ENCODE measurements at places on chromosomes 11 and 22.

GRCh38 chr22:41028841-41029240, 63.6 kb upstream of the EP300 start:
- DNase-seq = peak; percentile 50

DNA sequence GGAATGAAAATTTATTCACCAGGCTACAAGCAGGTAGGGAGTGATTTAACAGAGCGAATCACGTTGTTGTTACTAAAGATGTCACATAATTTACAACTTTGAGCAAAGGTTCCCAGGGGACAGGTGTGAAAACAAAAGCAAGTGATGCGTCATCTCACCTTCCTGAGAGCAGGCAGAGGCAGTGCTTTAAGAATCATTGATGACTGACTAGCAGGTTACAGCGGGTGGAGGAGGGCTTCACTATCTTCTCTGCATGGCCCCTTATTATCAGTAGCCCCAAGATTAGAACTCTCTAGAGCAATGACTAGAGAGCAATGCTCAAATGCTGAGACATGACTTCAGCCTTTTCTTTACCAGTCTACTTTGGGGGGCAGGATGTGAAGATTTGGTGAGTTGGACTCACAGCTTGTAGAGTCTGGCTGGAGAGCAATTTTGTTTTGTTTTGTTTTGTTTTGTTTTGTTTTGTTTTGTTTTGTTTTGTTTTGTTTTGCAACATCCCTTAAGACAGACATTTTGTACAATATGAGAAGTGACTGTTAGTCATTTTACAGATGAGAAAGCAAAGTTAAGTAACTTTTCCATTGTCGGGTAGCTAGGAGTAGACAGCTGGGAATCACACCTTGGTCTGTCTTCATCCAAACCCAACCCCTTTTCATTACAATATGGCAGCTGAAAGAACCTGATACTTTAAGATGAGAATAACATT, 84.8 kb downstream of the SLC1A2 start:
- DNase-seq = no peak

GRCh38 chr11:115364896-115365295, 139.3 kb downstream of the CADM1 start:
- no peak for DNase-seq

- peak; percentile 66 for DNase-seq
Observed at GRCh38 chr22:40668611-40669411, 10.5 kb upstream of the MCHR1 start.

DNA sequence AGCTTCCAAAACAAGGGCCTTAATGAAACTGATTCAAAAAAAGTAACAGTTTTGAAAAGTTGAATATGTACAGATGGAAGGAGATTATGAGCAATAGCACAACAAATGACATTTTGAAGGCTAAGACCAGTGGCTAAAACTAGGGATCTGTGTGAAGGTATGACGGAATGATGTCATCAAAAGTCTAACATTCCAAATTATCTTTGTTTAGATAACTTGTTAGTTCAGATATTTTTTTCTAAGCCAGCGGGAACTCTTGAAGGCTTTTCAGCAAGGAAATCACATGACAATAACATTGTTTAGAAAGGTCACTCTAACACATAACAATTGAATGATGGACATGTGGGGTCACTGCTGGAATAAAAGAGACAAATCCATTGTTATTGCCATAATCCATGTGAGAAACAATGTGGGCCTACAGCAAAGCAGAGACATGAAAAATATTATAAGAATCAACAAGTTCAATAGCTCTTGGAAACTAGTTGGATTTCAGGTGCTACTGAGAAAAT, 260.5 kb downstream of the CASP12 start:
- no peak for DNase-seq

GRCh38 chr11:4636962-4637661, at the start of gene OR51D1:
OR51D1 (plus strand) TSS chr11:4637477; CDS start chr11:4639791, 2,314 bp downstream.
- peak; percentile 60 for DNase-seq

DNA sequence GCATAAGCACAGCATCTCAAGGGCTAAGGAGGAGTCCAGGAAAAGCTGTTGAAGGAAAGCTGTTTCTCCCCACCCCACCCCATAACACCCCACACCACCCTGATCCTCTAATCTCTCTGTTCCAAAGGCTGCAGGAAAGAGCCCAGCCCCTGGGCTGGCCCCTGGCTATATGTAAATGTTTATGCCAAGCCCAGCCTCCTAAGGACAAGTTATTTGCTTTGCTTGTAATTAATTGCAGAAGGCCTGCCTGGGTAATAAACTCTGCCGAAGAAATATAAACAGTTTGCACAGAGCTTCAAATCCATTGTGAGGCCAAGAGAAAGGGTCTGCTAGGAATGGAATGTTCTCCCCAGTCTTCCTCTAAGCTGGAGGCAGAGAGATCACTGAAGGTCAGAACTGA, 21.2 kb downstream of the ARRB1 start:
- no peak for DNase-seq

GRCh38 chr11:61201476-61201875, 1.8 kb upstream of the PGA3 start:
- DNase-seq = no peak

- no peak for DNase-seq
Observed at GRCh38 chr11:71182791-71183677, 69.3 kb downstream of the SHANK2 start.

- DNase-seq = peak; percentile 1
Observed at GRCh38 chr11:95507794-95508193, 276.8 kb upstream of the SESN3 start.

- no peak for DNase-seq
Observed at GRCh38 chr11:133266986-133267385, 265.3 kb downstream of the OPCML start.

DNA sequence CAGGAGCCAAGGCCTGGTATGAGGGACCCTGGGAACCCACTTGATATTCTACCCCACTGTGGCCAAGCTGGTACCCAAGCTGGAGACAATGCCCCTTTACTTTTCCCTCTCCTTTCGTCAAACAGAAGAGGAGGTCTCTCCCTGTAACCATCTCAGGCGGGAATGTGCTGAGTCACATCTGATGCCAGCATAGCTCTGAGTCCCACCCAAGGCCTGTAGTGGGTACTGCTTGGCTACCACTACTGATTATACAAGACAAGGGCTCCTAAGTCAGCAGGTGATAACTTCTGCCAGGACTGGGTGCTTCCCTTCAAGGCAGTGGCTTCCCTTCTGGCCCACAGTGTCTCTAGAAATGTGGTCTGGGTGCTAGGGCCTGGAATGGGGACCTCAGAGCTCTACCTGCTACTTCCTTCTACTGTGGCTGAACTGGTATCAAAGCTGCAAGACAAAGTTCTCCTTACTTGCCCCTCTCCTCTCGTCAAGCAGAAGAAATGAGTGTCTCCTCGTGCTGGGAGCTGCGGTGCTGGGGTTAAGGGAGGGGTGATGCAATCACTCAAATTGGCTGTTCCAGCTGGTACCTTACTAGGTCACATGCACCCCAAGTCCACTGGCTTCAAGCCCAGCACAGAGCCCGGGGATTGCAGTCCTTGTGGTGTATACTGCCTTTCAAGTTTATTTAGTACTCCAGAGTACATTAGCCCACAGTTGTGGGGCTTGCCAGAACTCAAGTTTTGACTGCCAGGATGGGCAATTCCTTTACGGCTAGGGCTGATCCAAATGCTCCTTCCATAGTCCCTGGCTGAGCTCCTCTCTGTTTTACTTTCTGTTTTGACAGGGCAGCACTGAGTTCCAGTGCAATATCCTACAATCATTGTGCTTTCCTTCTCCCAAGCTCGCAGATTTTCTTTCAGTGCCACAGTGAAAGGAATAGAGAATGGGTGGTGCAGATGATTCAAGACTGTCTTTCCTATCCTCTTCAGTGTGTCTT, 419.7 kb upstream of the CNTN5 start:
- DNase-seq = no peak

DNA sequence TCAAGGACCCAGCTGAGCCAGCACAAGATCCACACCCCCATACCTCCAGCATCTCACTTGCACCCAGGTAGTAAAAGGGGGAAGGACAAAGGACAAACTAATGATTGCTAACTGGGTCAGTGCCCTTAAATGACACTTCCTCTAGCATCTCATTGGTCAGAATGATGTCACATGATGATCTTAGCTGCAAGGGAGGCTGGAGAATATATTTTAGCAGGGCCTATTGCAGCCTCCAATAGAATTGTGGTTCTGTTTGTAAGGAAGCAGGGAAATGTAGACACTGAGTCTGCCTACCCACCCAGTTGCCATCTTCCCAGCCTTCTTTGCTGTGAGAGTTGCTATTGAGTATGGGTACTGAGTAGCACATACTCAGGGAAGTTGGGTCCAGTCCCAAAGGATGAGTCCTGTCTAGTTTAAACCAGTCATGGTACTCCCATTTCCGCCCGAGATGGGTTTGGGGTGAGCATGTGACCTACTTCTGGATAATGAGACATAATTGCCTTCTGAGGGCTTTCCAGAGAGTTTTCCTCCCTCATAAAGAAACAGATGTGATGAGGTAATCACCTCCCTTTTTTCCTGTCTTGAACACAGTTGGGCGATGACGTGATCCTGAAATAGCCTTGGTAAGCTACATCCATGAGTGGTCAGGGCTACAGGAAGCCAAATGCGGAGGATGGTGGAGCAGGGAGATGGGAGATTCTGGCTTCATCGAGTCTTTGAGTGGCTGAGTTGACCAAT, 5.5 kb upstream of the DNAL4 start:
- no peak for DNase-seq

- DNase-seq = no peak
Observed at GRCh38 chr11:15309296-15309695, 194.6 kb downstream of the INSC start.

- DNase-seq = no peak
Observed at GRCh38 chr11:66689661-66690590, 12.2 kb upstream of the RBM4B start.

- DNase-seq = no peak
Observed at GRCh38 chr11:20053572-20053971, 106.7 kb downstream of the DBX1 start.

GRCh38 chr11:128725630-128726319, 31.9 kb downstream of the FLI1 start:
- DNase-seq = no peak

DNA sequence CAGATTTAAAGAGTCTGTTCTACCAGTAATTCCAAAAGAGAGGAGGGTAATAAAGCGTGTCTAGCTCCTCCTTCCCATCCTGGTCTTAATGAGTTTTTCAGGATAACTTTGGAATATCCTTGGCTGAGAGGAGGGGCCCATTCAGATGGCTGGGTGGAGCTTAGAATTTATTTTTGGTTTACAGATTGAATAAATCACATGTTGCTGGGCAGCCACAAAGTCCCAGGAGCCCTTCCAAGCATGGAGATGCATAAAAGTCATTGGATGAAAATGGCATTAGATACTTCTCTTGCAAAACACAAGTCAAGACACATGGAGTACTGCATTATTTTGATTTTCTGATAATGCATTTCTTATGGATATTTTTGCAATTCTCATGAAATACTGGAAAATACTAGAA, 139.0 kb downstream of the TRPC6 start:
- DNase-seq = no peak

GRCh38 chr22:42433754-42434682, 1.8 kb upstream of the NFAM1 start:
- no peak for DNase-seq

- DNase-seq = no peak
Observed at GRCh38 chr11:84642500-84642899, 984.6 kb downstream of the DLG2 start.

- DNase-seq = no peak
Observed at GRCh38 chr11:126076641-126077040, 14.0 kb upstream of the CDON start.

Data from ACHN (cell line).